ENCODE measurements at places on chromosomes 6 and 20. TPM values are rescaled to one million over a fixed set of nuclear protein-coding genes. Genes with fewer than 3 reads are reported as not detected.

TNFRSF6B gene
- not detected for total RNA-seq

CST2 gene
- not detected for total RNA-seq

C2 gene
- 1.7 TPM for total RNA-seq

TMEM74B gene
- not detected for total RNA-seq

RSPH9 gene
- not detected for total RNA-seq

PI3 gene
- total RNA-seq = not detected

TSBP1 gene
- total RNA-seq = not detected

IP6K3 gene
- total RNA-seq = not detected

SIRPD gene
- total RNA-seq = 0.29 TPM

NOX3 gene
- not detected for total RNA-seq

NR2E1 gene
- total RNA-seq = not detected

OR2J3 gene
- total RNA-seq = not detected

MUCL3 gene
- not detected for total RNA-seq

TRIM31 gene
- total RNA-seq = not detected

C6orf132 gene
- total RNA-seq = 0.07 TPM

LY6G5C gene
- total RNA-seq = 6.3 TPM

ATXN1 gene
- total RNA-seq = 97.0 TPM

PSORS1C1 gene
- total RNA-seq = not detected

ADGRB3 gene
- not detected for total RNA-seq

OR2H2 gene
- total RNA-seq = not detected

SLC35D3 gene
- total RNA-seq = not detected

CNKSR3 gene
- not detected for total RNA-seq

VIP gene
- total RNA-seq = not detected

C4B gene
- 4.2 TPM for total RNA-seq

TMEM200A gene
- 7.4 TPM for total RNA-seq

DYNLT2 gene
- total RNA-seq = 2.5 TPM

PRSS16 gene
- total RNA-seq = 0.54 TPM

ALDH5A1 gene
- total RNA-seq = 5.6 TPM

MOG gene
- not detected for total RNA-seq

VWA7 gene
- total RNA-seq = 6.0 TPM

RSPO3 gene
- not detected for total RNA-seq

XKR7 gene
- not detected for total RNA-seq

ZNF322 gene
- total RNA-seq = 9.1 TPM

PXMP4 gene
- total RNA-seq = 14.3 TPM

TREM1 gene
- total RNA-seq = not detected

HLA-B gene
- total RNA-seq = 6,208 TPM

ZNF335 gene
- 43.3 TPM for total RNA-seq

OPN5 gene
- total RNA-seq = not detected

GMEB2 gene
- 16.8 TPM for total RNA-seq

BPIFB2 gene
- not detected for total RNA-seq

QRSL1 gene
- 17.4 TPM for total RNA-seq

FNDC11 gene
- total RNA-seq = 0.49 TPM

OARD1 gene
- 25.2 TPM for total RNA-seq

RPP21 gene
- total RNA-seq = 41.1 TPM

ZNF334 gene
- total RNA-seq = 1.3 TPM

VGLL2 gene
- total RNA-seq = not detected

C6orf15 gene
- total RNA-seq = not detected

PRPH2 gene
- not detected for total RNA-seq

PNISR gene
- total RNA-seq = 135 TPM

MYMX gene
- not detected for total RNA-seq
